ENCODE measurements at places on chromosomes 7 and 10.

- no peak for DNase-seq
Measured at GRCh38 chr10:15361131-15361530, 10.0 kb downstream of the FAM171A1 start.

DNA sequence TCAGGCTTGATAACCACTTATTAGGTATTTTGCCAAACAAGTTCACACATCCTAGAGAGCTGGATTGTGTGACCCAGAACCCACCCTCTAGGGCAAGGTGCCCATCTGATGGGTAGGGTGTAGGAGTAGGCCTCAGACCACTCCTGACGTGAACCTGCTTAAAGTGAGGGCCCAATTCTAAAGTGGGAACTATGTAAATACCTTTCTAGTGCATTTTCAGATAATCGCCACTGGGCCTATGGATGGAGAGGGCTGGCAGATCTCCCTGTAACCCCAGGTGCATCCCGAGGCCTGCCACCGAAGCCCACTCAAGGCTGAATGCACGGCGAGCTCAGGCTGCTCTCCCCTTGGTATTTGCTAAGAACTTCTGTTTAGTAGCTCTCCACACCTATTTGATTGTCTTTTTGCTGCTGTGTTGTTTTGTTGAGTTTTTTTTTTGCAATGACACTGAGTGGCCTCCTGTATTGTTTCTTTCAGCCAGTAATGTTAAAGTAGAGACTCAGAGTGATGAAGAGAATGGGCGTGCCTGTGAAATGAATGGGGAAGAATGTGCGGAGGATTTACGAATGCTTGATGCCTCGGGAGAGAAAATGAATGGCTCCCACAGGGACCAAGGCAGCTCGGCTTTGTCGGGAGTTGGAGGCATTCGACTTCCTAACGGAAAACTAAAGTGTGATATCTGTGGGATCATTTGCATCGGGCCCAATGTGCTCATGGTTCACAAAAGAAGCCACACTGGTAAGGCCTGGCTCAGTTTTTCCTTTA lies 71.7 kb downstream of the IKZF1 start:
- DNase-seq = no peak

DNA sequence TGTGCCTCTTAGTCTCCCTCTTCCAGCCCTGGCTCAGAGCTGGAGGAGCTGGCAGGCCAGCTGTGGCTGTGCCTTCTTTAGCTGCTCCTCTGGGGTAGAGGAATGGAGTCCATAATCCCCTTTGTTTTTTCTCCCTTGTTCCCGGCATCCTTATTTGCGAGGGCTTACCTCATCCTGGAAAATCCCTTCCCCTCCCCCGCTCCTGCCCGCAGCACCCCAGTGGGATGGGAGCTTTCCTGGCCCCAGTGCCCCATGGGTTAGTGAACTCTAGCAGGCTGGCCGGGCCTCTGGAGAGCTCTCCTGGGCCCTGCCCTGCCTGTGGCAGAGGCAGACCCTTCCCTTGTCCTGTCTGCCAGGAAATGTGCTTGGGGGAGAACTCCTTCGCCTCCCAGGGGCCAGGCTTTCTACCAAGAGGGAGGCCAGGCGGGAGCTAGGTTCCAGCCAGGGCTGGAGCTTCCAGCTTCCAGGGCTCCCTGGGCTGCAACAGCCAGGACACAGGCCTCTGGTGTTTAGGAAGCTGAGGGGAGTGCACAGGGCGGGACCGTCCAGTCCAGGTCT lies 16.5 kb upstream of the TRIM8 start:
- peak; percentile 82 for DNase-seq

DNA sequence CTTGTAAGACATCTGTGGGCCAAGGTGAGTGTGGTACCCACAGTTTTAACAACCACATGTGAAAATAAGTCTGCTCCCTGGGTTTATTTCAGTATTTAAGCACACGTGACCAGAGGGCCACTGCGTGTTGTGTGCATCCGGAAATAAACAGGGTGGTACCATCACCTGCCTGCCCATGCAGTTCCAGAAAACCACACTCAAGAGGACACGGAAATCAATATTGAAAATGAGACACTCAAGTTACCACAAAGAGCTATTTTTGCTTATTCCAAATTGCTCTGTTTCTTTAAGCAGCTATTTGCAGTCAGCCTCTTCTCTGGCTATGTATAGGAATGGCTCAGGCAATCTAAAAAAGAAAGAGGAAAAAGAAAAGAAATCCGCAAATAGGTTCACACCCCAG lies 71.8 kb upstream of the LOXL4 start:
- no peak for DNase-seq

DNA sequence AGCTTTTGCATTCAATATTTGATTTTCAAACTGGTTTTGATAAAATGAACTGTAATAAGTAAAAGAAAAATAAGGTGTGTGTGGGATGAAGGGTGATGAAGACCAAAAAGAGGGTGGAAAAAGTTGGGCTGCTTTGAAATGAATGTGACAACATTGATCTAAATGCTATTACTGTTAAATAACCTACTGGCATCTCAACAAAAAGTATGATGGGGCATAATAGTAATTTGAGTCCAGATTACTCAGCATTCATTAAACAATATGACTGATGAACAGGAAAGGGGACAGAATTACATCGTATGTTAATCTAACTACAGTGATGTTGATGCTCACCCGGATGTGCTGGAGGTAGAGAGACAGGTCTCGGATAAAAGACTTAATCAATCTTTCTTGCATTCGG lies 112.2 kb downstream of the ABCC2 start:
- no peak for DNase-seq

DNA sequence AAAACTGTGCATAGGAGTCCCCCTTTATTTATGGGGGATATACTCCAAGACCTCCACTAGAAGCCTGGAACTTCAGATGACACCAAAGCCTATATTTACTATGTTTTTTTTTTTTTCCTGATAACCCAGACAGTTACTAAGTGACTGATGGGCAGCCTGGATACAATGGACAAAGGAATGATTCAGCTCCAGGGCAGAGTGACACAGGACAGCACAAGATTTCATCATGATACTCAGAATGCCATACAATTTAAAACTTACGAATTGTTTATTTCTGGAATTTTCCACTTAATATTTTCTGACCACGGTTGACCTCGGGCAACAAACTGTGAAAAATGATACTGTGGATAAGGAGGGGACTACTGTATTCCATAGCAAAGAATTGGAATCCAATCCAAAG lies 843.6 kb downstream of the PCDH15 start:
- DNase-seq = no peak

DNA sequence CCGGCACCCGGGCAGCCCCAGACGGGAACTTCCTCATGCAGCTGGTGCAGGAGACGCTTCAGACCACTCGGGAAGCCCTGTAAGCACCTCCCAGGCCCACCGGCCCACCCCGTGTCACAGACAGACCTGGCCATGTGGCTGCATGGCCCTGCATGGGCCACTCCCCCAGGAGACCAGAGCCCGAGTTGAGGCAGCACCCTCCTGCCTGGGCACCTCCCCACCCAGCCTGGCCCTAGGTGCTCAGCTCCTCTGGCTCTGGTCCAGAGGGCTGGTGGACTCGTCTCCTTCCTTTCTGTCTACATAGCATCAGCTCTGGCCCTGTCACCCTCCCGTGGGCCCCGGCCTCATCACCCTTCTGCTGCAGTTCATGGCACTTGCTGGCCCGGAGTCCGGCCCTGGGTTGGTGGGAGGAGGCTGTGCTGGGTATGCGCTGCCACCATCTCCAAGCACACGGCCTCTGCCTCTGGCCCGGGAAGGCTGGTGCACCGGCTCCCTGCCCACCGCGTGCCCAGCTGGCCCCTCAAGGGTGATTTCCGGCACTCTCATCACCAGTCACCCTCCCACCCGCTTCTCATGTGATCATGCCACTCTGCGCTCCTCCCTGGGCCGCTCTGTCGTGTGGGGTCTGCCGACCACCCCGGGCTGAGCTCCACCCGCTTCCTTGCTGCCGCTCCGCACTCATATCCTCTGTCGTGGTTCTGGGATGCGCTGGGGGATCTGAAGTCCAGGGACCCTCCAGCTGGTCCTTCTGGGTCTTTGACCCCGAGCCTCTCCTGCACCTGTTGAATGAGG lies 53.1 kb upstream of the DPYSL4 start:
- no peak for DNase-seq

DNA sequence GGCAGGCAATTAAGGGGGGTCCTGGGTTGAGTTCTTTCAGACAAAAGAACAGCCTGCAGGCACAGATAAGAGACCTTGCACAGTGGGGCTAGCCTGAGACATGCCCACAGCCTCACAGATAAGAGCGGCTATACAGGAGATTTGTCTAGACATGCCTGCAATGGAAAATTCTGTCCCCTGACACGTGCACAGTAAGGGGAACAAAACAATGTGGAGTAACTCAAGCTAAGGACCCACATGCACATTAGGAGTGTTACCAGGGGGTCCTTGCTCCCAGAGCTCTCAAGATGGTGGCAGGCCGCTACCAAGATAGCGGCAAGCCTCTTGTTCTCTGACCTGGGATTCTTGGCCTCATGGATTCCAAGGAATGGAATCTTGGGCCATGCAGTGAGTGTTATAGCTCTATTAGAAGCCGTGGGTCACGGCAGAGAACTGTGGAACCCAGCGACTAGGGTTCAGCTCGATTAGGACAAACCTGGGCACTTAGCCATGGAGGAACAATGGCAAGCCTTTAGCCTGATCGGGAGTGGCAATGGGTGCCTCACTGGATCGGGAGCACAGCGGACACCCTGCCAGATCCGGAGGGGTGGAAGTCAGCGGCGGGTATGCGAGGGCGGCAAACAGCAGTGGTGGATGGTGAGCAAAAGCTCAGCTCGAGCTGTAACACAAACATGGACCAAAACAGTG lies 196.9 kb downstream of the CCSER2 start:
- DNase-seq = peak; percentile 21

GRCh38 chr7:94941844-94942632 lies 34.6 kb downstream of the PPP1R9A start:
- no peak for DNase-seq

- DNase-seq = peak; percentile 15
Measured at GRCh38 chr7:46484906-46485305, 563.8 kb upstream of the IGFBP3 start.

DNA sequence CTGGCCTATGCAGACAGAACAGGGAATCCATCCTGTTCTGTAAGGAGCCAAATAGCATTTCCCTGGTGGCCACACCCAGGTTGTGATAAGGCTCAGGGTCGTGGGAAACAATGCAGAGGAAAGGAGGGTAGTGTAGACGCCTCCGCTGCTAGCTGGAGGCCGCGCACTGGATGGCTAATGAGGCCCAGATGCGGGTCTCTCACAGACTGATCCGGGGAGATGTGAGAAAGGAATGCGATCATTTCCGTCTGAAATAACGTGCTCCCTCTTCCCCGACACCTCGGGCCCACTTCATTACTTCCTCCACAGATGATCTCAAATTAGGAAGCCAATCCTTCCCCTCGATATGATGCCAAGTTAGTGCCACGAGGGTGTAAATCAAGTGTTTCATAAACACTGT lies 203.3 kb downstream of the TAX1BP1 start:
- DNase-seq = no peak

DNA sequence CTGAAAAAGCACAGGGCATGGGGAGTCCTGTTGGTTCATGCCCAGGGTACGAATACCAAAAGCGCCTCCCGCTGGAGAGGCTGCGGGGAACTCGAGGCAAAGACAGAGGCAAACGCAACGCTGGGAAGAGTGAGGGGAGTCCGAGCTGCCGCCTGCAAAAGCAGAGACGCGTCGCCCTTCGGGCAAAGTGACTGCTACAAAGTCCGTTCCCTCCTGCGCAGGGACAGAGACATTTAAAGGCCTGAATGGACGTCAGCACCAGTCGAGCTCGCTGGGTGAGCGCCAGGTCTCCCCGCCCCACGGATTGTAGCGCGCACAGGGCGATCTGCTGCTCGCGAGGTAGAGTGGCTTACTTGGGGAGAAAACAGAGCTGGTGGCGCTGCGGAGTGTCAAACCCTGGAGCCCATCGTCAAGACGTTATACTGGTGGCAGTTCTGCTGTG lies 732.8 kb downstream of the ZWINT start:
- no peak for DNase-seq

- DNase-seq = no peak
Measured at GRCh38 chr10:104834580-104834979, 193.5 kb downstream of the SORCS3 start.

DNA sequence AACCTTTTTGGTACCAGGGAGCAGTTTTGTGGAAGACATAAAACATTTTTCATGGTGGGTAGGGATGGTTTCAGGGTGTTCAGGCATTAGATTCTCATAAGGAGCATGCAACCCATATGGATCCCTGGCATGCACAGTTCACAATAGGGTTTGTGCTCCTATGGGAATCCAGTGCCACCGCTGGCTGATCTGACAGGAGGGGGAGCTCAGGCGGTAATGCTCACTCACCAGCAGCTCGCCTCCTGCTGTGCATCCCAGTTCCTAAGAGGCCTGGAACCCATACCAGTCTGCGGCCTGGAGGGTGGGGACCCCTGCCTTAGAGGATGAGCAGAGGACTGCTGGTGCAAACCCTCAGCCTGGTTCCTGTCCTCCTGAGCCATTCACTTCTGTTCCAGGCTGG lies 561.7 kb downstream of the SDK1 start:
- DNase-seq = no peak

DNA sequence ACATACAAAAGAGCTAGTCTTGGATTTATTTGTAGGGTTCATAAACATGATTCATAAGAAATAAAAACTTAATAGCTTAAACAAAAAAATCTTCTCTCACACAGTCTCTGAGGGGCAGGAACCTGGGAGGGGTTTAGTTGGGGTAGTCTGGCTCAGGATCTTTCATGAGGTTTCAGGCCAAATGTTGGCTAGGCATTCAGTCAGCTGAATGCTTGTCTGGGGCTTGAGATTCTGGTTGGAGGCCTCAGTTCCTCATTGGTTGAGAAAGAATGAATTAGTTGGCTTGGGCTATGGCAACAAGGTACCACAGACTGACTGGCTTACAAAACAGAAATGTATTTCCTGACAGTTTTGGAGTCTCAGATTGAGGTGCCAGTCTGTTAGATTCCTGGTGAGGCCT lies 74.3 kb downstream of the ANKRD7 start:
- no peak for DNase-seq

GRCh38 chr10:124532106-124532641 lies 70.6 kb downstream of the LHPP start:
- no peak for DNase-seq

DNA sequence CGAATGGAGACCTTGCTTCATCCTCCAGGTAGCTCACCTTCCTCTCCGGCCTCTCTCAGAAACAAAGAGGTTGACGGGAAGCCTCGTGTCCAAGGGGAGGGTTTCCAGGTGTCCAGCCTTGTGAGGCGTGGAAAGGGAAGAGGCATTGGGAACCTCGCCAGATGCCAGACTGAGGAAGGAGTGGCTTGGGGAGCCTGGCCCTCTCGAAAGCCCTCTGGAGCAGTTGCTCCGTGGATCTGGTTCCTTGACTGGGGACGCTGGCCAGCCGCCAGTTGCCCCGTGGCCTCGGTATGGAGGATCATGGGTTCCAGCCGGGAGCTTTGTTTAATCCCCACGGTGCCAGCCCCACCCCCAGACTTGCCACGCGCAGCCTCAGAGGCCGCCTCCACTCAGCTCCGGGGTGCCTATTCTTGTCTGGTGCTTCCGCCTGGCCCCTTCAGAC lies 30.3 kb upstream of the SUN1 start:
- DNase-seq = no peak

- no peak for DNase-seq
Measured at GRCh38 chr7:36262309-36263094, 109.4 kb downstream of the EEPD1 start.

DNA sequence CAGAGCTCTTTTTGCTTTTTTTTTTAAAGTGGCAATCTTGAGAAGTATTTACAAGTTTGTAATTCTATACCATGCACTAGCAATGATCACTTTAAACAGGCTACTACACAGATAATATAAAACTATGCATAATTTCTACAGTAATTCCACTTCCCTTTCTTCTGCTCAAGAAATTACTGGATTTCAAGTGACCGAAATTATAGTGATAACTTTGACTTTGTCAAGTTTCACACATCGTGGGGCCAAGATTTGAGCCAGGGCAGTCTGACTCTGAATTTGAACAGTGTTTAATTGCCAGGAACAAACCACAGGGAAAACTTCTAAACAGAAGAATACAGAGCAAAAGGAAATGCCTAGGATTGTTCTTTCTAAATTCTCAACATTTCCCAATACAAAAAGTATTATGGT lies 288.3 kb upstream of the MKLN1 start:
- no peak for DNase-seq

All from NCI-H226 (cell line).